ENCODE measurements at places on chromosomes 1 and 21. TPM values are rescaled to one million over a fixed set of nuclear protein-coding genes. Genes with fewer than 3 reads are reported as not detected.

DNA sequence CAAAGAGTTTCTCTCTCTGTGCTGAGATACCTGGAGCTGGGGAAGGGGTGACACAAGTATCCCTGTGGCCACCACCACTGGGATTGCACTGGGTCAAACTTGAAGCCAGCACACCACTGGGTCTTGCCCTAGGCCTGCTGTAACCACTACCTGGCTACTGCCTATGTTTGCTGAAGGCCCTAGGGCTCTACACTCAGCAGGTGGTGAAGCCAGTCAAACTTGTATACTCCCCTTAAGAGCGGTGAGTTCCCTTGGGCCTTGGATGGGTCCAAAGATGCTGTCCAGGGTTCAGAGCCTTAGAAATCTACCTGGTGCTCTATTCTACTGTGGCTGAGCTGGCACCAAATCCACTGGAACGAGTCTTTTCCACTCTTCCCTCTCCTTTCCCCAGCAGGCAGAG, 47.0 kb upstream of the WDR26 start:
- DNase-seq = no peak

DNA sequence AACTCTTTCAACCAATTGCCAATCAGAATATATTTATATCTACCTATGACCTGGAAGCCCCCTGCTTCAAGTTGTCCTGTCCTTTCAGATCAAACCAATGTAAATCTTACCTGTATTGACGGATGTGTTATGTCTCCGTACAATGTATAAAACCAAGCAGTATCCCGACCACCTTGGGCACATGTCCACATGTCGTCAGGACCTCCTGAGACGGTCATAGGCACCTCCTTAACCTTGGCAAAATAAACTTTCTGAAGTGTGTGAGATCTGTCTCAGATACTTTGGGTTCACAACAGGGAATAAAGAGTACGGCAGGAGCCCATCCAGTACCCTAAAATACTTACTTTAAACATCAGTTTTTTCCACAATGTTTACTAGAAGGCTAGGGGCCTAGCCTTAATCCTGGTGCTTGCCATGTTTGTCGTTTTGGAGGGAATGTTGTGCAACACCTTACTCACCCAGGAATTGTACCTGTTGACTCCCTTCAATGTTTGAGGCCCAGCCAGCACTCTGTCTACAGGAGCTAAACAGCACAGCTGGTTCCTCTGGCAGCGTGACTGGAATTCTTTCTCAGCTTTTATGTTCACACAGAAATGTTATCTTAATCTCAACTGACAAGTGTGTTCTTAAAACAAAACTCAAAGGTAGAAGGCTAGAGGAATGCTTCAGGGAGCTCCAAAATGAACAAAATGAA, 90.8 kb upstream of the USP25 start:
- DNase-seq = no peak

GRCh38 chr21:41641821-41642701, 124.8 kb downstream of the RIPK4 start:
- DNase-seq = no peak

- DNase-seq = no peak
These were observed 51.0 kb downstream of the C4BPA start for GRCh38 chr1:207155028-207155427.

DNA sequence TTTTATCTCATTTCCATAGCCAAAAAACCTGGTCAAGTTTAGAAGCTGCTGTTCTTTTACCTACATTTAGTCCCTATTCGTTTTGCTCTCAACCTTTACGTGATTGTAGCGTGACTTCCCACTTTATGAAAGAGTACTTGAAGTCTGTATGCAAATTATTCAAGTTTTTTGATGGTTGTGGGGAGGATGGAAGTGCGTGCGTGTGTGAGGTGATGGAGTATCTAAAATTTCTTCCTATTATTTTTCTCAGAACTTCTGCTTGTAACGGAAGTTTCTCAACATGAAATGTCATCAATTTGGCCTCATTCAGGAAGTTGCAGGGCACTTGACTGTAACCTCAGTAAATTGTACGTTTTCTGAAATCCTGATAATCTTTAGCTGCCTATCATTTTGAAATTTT, 64.0 kb downstream of the SAMSN1 start:
- DNase-seq = no peak

GRCh38 chr1:206925106-206925736, 3.5 kb upstream of the FCMR start:
- peak; percentile 25 for DNase-seq

GRCh38 chr1:193068013-193068412, 8.6 kb downstream of the RO60 start:
- no peak for DNase-seq

DNA sequence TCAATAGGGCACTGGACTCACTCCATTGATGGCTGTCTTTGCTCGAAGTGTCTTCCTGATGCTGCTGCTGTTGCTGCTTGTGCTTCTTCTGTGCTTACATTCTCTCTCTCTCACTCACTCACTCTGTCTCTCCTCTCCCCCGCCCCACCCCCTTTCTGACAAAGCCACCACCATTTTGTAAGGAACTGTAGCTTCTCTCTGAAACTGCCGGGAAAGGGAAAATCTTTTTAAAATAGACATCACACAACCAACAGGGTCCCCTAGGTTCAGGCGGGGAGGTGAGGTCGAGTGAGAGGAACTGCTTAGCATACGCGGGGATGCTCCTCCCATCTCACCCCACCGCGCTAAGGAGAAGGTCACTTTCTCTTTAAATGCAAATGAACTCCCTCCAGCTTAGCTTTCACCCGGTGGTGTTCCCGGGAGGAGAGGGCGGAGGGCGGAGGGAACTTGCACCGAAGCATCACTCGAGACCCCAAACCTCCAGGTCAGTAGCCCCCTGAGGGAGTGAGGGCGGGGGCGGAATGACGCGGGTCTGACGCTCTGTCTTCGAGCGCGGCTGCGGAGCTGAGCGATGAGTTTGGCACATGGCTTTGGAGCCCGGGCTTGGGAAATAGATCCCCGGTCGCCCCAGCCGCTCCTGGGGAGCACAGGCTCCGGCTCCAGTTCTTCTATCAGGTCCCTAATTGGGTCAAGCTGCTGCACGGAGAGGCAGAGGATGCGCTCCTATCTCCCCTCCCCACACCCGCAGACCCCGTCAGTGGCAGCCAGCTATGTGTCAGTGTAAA, at the start of gene CCDC28B:
TSS of gene CCDC28B (plus strand) at position 370 of the 785 bp plus-strand sequence. CDS start 1,341 bp downstream, outside the sequence.
- peak; percentile 71 for DNase-seq

ROR1 gene
- total RNA-seq = 54.6 TPM

- DNase-seq = no peak
These were observed 43.2 kb upstream of the RUNX3 start for GRCh38 chr1:24973315-24973714.

DNA sequence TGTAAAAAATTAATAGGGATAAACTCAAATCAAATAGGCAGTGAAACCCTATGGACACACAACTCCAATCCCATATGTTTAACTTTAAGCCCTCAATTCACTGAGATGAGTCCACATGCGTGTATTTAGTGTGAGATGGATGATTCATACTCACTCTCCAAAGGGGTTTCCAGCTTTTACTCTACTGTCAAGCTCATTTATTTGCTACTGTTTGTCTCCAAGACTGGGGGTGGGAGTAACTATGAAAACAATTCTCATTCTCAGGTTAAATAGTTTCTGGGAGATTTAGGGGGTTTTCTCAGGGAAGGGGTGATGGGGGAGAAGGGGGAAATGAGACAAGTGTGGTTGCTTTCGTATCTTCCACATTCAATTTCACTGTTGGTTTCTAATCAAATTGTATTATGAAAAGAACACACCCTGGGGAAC, 2.7 kb downstream of the RAB29 start:
- no peak for DNase-seq

GRCh38 chr1:7810395-7810794, 26.3 kb downstream of the PER3 start:
- no peak for DNase-seq

MYBPH gene
- total RNA-seq = not detected

GRCh38 chr1:28902738-28903137, 11.6 kb upstream of the EPB41 start:
- no peak for DNase-seq

- no peak for DNase-seq
These were observed 564.1 kb upstream of the PLXNA2 start for GRCh38 chr1:208808301-208808700.

DNA sequence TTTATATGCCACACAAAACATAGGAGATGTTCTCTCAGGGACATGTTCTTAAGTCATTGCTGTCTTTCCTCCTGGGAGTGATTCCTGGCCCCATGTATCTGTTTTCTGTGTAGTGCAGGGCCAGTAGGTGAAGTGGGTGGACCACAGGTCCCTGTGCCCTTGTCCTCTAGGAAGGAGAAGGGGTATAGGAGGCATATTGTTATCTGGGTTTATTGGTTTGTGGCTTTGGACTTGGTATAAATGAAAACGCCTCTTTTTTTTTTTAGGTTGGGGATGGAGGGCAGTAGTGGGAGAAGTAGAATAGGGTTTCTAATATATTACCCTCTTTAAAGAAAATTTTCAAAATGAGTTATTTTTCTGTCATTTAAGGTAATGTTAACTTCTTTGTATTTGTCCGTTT, 29.4 kb downstream of the DYRK1A start:
- no peak for DNase-seq

DNA sequence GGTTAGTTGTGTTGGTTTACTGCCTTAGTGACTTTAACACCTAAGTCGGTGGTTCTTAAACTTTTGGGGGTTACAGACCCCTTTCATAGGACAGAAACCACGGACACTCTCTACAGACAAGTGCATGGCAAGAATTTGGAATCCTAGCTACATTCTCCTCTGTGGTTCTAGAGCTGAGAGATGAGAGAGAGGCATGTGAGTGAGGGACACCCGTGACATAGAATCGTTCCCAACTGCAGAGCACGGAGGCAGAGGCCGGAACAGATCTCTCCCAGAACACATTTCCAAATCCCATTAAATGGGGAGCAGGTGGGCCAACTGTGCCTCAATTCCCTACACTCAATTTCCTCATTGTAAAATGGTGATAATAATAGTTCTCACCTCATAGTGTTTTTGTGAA, 60.7 kb downstream of the DAB1 start:
- DNase-seq = no peak

WDR77 gene
- 52.3 TPM for total RNA-seq

- no peak for DNase-seq
These were observed 28.3 kb upstream of the PCBP3 start for GRCh38 chr21:45615145-45615711.

DNA sequence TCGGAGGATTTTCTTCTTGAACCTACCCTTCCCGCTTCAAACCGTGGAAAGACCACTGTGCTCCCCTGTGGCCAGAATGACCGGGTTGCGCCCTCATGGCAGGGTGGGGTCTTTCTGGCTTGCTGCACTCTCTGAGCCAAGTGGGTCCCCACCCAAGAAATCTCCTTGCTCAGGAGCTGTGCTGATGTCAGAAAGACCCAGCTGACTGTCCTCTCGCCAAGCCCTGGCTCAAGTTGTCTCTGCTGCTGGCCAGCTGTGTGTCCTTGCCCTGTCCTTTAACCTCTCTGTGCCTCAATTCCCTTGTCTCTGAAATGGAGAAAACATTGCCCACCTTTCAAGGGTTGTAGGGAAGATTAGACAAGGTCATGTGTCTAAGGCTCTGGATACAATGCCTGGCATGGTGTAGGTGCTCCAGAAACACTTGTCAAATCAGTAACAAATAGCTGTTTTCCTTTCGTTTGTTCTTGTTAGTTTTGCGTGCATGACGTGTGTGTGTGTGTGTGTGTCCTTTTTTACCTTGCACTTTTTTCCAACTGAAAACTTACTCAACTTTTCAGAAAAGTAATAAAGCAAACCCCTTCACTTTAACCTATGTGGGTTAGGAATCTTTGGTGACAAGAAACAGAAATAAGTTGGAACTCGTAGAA, 41.1 kb upstream of the RPL11 start:
- no peak for DNase-seq

- no peak for DNase-seq
These were observed 395 bp upstream of the CSRP1 start for GRCh38 chr1:201507360-201507675.

DNA sequence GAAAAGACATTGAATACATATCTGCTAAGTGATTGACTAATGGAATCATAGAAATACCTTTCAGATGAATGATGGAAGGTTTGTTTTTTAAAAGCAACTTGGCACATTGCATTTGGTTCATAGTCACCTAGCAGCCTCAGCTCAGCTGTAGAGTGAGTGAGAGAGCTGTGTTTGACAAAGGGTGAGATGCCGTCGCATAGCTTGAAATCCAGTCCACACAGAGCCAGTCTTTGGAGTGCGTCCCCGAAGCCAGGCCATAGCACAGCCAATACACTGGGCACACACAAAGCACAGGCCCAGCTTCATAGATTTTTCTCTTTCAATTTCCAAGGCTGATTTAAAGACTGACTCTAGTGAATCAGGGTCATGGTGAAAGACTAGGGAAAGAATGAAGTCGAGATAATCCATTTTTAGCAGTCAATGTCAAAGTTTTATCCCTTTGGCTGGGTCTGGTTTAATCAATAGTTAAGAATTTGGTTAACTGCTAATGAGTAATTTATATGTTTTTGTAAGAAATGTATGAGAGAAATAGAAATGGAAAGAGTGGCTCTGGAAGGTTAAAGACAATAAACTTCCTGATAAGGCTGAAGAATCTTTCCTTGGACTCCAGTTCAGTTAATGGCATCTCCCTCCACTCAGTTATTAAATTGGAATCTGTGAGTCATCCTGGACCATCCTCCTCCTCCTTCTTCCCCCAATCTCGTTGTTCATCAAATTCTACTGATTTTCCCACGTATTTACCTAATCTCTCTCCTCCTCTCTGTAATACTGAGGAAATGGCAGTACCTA, 101.2 kb upstream of the IRF2BP2 start:
- no peak for DNase-seq

GRCh38 chr1:43438953-43439581, 14.7 kb downstream of the HYI start:
- no peak for DNase-seq

ESPN gene
- total RNA-seq = 46.1 TPM

RUSC1 gene
- total RNA-seq = 51.4 TPM

DNA sequence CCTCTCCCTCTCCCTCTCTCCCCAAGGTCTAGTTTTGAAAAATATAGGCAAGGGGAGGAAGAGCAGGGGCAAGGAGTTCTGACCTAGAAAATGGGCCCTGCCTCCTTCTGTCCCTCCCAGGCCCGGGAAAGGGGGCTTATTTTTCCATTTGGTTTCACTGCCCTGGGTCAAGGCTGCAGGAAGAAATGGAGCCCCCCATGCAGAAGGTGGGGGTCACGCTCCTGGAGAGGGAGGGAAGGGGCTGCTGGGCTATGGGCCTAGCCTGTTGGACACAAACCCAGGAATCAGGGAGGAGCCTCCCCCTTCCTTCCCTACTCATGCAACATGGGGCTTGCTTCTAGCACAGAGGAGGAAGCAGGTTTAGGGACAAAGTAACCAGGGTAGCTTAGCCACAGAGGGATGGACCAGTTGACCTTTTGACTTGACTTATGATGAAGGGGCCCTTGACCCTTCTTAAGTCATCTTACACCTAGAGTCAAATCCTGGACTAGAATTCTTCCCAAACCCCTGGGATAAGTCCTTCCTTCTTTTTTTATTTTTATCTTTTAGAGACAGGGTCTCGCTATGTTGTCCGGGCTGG, 70.4 kb upstream of the SSBP3 start:
- DNase-seq = no peak

Data from WTC11 (cell line).